ENCODE measurements at places on chromosomes 16 and 17.
A peak's percentile ranks its signal among the peaks of the same experiment; 100 is the strongest.

- no peak for DNase-seq
These were observed 9.7 kb downstream of the CDK5R1 start for GRCh38 chr17:32496395-32497073.

GRCh38 chr16:21613361-21613760, 14.0 kb downstream of the METTL9 start:
- no peak for DNase-seq

DNA sequence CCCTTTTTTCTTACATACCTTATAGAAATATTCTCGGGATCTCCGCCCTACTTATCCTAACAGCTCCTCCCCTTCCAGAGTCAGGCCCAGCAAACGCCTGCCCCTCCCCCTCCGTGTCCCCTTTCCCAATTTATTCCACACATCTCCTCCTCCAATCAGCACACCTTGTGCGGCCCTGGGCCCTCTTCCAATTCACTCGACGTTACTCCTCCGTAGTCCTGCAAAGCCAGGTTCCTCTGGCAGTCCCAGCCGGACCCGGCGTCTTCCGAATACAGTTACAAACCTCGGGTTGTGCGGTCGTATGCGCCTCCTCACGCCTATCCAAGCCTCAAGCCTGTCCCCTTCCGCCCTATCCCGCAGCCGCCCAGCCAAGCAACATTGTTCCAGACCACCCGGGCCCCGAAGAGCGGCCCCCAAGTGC, 677 bp downstream of the CBX1 start:
- DNase-seq = no peak

- DNase-seq = no peak
These were observed 34.9 kb downstream of the NUP93 start for GRCh38 chr16:56764835-56765234.

DNA sequence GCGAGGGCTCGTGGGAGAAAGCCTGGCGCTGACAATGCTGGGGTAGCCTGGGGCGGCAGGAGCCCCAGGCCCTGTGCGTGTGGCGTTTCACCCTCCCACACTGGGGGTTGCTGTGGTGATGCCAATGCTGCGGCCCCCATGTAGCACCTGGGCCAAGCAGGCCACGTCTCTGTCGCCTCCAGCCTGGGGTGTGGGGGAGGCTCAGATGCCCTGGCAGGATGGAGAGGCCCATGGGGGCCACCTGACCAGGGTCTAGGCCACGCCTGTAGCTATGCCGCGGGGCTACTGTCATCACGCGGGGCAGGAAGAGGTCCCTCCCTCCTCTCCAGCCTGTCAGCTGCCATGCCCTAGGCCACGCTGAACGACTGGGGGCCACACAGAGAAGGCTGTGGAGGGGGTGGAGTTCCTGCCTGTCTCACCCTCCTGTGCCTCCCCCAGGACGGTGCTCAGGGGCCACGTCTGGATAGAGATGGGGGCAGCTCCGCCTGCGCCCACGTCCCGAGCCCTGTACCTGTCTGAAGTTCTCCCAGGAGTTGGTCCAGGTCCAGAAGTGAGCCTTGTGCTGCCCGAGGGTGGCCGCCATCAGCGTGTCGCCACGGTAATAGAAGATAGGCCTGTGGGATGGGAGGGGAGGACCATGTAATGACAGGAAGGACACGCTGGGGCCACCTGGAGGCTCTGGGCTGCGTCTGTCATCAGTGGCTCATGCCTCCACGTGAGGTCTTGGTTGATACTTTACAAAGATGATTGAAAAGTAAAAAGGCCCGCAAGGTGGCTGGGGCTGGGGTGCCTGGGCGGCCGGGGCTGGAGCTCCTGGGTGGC, 12.7 kb upstream of the APRT start:
- DNase-seq = no peak

DNA sequence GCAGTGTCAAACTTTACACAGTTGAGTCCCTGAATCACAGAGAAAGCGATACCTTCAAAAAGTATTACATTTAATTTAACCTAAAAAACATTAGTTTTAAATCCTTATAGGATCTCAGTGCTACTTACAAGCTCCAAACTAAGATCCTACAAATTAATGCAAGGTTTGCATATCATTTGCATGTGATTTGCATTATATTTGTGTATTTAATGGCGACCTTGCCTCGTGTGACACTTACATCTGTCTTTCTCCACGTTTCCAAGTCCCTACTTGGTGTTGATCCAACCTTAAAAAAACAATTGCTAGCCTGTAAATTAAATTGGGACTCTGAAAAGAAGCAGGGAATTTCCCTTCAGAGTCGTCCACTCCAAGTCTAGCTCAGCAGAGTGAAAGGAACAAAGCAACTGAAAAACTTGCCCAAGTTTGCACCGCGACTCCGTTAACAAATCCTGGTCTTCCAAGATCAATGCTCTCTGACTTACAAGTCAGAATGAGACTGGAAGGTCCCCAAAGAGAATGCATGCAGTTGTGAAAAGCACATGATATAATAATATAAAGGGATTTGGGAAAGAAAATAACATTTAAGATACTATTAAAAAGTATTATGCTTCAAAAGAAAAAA, 739 bp upstream of the FAM117A start:
- DNase-seq = no peak

GRCh38 chr16:64392456-64392855, 729.4 kb downstream of the CDH11 start:
- DNase-seq = no peak

GRCh38 chr17:66073384-66073783, 118.5 kb downstream of the CEP112 start:
- DNase-seq = no peak

- peak; percentile 66 for DNase-seq
These were observed 7.2 kb upstream of the KRT36 start for GRCh38 chr17:41496803-41497484.

GRCh38 chr16:27394516-27394915, 7.5 kb upstream of the IL21R start:
- DNase-seq = no peak

DNA sequence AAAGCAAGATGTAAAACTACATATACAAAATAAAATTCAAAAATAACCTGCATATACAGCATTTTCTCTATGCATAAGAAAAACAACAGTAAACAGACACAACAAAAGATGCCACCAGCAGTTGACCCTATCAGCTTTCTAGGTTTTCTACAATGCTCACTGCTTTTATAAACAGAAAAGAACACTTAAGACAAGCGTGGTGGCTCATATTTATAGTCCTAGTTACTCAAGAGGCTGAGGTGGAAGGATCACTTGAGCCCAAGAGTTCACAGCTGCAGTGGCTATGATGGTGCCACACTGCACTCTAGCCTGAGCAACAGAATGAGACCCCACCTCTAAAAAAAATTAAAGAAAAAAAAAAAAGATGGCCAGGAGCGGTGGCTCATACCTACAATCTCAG, 46.5 kb upstream of the ATP2A3 start:
- no peak for DNase-seq

- no peak for DNase-seq
These were observed 212.9 kb downstream of the CDH8 start for GRCh38 chr16:61823326-61823725.

DNA sequence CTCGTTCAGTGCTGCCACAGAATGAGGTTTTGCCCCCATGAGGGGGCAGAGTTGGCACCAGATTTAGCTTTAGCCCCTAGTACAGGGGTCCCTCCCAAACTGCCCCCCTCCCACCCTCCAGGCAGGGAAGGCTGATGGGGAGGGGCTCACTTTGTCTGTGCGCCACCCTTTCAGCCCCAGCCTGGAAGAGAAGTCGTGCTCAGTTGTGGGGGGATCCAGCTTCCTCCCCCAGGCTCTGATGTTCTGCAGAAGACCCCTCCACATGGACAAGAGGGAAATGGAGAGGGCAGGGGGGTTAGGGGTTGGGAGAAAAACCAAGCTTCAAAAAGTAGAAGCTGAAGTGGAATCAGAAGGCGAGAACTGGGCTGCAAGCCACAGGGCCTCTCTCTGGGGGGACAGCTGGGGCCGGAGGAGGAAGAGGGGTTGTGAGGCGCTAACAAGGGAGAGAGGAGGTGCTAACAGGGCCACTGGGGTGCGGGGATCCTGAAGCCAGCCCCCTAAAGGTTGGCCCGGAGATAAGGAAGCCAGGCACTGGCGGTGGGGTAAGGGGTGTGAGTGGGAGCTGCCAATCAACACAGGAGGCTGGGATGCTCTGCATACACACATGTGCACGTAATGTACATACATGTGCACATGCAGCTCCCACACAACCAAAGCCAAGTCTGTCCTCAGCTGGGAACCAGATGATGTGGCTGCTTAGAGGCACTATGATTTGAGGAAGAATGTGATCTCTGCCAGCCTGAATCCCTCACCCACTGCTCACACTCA, 7.0 kb upstream of the TMEM92 start:
- DNase-seq = no peak

GRCh38 chr16:85258166-85258565, 145.9 kb upstream of the CIBAR2 start:
- DNase-seq = no peak

DNA sequence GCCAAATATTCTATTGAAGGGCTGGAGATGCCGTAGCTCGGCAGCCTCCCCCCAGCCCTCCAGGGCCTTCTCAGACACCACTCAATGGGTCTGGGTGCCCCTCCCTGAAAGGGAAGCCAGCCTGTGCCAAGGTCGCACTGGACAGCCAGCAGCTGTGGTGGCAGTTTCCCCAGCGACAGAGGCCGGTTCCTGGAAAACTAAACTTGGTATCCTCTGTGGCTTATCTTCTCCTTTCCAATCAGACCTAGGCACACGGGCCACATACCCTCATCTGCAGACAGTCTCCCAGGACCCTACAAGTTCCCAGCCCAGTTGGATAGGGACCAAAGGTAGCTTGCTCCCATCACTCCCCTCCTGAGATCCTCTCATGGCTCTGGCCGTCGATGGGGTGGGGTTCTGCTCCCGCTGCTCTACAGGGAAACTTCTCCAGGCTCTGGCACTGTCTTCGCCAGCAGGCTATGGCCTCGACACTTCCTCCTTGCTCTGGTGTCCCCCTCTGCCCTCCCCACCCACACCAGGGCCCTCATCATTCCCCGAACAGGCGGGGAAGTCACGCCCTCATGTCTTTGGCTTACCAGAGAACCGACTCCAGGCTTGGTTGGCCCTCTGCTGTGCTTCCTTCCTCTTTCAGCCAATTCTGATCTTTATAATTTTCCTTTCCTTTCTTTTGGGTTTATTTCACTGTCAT, 18.3 kb upstream of the IL21R start:
- no peak for DNase-seq

DNA sequence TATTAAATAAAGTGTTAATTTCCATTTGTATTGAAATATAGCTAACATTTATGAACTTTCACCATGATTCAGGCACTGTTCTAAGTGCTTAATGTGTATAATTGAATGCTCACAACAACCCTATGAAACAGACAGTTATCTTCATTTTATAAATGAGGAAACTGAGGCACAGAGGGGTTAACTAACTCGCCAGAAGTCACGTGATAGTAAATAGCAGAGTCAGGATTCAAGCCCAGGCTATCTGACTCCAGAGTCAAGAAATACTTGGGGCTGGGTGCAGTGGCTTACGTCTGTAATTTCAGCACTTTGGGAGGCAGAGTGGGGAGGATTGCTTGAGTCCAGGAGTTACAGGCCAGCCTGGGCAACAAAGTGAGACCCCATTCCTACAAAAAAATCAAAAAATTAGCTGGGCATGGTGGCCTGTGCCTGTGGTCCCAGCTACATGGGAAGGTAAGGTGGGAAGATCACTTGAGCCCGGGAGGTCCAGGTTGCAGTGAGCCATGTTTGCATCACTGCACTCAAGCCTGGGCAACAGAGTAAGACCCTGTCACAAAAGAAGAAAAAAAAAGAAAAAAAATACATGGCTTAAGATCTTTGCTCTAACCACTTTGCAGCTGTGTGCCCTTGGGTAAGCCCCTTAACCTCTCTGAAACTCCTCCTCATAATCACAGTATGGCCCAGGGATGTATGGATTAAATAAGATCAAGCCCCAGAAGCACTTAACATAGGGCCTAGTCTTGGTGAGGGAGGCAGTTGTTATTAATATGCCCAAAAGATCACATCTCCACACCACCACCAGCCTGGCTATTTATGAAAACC, 29.0 kb downstream of the WSB1 start:
- no peak for DNase-seq

GRCh38 chr16:69563605-69564580, 1.9 kb upstream of the NFAT5 start:
- no peak for DNase-seq

DNA sequence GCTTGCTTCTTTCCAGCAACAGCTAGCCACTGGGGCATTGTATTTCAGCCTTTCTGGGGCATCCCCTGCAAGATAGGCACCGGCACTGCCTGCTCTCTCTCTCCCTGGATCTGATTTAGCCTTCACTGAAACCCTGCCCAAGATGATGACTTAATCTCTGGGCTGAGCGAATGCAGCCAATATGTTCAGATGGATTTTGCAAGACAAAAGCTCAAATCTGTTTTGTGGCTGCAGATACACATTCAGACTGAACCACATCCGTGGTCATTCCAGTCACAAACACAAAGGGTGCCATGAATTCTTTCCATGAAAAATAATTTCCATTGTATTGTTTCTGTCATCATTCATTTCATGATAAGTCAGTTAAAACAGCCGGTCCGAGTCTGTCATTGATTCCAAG, 24.2 kb downstream of the SOST start:
- DNase-seq = no peak

- peak; percentile 87 for DNase-seq
These were observed 6.0 kb upstream of the TPPP3 start for GRCh38 chr16:67399218-67399733.

GRCh38 chr16:51237861-51238378, 86.8 kb upstream of the SALL1 start:
- no peak for DNase-seq

DNA sequence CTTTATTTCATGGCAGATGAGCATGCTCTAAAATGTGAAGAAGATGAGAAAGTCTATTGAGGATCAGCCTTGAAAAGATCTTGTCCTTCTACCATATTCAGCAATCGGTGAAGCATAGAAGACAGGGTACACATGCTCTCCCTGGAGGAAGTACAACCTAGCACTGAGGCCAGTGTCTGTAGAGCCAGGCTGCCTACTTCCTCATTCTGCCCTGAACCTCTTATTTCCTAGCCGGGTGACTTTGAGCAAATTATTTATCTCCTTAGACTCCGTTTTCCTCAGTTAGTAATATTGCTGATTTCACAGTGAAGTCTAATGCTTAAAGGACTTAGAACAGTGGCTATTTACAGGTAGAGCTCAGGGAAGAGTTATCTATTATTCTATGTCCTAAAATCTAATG, 58.4 kb downstream of the TMEM100 start:
- peak; percentile 9 for DNase-seq

DNA sequence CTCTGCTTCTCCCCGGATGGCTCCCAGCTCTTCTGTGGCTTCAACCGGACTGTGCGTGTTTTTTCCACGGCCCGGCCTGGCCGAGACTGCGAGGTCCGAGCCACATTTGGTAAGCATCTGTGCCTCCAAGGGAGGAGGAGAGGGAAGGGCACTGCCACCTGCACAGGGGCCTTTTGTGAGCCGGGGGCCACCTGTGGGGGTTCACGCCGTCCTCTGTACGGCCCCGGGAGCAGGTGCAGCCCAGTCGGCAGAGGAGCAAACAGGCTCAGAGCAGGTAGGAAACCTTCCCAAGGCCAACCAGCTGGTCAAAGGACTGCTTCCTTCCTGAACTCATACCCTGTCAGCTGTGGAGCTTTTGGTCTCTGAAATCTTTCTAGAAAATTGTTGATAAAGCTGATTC, 3.3 kb upstream of the EFNB3 start:
- DNase-seq = no peak

GRCh38 chr17:45784741-45785479, 790 bp downstream of the CRHR1 start:
- DNase-seq = peak; percentile 57

- DNase-seq = no peak
These were observed 91.3 kb upstream of the SEC14L1 start for GRCh38 chr17:77049440-77049839.

Data from GM12891 (cell line).